ENCODE measurements at places on chromosomes 12 and 14.

- DNase-seq, result no peak
Observed at GRCh38 chr12:9184276-9184675, 23.9 kb downstream of the PZP start.

GRCh38 chr12:64229240-64229639 is 7.1 kb upstream of the KICS2 start:
- DNase-seq, result no peak

DNA sequence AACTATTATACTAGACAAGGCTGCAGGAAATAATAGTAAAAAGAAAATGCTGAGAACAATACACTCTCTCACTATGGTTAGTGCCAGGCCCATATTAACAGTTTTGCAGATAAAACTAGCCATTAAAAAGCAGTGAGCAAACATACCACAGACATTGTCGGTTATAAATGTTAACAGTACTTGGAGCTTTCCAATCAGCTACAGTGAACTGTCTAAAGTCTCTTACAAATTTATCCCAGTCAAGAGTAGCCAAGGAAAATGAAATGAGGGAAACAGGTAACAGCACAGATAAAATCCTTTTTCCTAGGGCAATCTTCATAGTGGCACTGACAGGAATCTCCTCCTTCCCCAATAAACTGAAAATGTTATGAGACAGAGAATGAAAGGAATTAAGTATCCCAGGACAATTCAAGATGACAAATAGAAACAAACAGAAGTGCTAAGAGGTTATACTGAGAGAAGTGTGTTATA is 30.8 kb downstream of the PAWR start:
- DNase-seq, result no peak

GRCh38 chr12:25014961-25015360 is 66.1 kb upstream of the BCAT1 start:
- no peak for DNase-seq

DNA sequence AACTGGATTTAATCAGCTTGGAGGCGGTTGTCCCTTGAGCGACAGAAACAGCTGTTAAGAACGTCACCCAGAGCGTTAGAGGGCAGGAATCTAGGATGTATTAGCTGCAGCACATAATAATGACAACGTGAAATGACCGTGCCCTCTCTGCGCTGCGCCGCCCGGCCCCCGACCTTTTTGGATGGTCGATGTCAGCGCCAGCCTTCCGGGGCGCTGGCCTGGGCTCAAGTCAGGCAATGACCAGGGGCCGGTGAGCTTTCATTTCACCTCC is 427 bp upstream of the TMEM120B start:
- DNase-seq, result peak; percentile 57

DNA sequence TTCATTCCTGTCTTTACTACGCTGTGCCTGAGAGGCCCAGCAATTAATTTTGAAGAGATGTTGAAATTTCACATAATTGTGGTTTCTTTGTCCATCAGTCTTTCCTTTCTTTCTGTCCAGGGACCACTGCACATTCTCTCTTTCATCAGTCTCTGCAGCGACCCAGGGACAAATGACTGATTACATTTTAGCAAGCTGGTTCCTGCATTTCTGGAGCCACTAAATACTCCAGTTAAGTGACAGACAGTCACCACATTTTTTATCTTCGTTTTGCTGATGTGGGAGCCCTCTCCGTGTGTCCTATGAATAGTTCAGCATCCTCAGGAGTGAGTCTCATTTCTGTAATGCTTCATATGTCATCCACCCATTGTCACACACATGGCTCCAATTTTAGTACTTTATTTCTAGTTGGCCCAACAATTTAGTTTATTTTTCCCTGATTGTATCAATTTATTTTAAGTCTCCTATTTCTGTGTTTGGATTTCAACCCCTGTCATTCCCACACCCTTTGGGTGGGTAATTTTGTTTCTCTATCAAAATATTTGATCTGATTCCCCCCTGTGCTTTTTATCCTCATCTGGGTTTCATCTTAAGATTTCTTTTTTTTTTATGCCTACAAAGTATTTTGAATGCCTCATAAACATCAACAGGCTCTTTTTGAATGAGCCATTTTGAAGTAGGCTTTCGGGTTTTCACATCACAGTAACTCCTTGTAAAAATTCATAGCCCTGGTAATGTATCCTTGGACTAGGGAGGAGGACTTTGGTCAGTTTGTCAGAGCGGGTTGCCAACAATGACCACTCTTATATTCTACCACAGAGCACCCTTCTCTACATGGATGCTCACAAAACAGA is 1196.5 kb downstream of the GALC start:
- DNase-seq, result no peak

- DNase-seq, result no peak
Observed at GRCh38 chr14:89465876-89466275, 48.8 kb upstream of the FOXN3 start.

DNA sequence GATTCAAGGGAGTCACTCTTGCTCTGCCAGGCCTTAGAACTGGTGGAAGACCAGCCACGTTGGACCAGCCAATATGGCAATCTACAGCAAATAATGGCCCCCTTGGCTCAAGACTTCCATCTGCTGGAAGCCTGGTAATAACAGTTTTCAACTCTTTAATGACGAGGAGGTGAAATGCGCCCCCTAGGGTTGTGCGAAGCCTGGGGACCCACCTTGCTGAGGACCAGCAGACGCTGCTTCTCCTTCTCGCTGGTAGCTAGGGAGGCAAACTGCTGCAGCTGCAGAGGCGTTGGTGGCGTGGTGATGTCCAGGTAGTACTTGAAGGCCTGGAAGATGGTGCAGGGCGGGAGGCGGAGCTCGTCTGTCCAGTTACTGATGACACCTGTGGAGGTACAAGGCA is 41.5 kb upstream of the FBXO21 start:
- DNase-seq, result no peak

- no peak for DNase-seq
Observed at GRCh38 chr12:3990501-3991280, 117.5 kb upstream of the PARP11 start.

- no peak for DNase-seq
Observed at GRCh38 chr14:39241637-39242036, 7.9 kb downstream of the MIA2 start.

- DNase-seq, result no peak
Observed at GRCh38 chr14:63901434-63902085, 48.8 kb downstream of the SYNE2 start.

DNA sequence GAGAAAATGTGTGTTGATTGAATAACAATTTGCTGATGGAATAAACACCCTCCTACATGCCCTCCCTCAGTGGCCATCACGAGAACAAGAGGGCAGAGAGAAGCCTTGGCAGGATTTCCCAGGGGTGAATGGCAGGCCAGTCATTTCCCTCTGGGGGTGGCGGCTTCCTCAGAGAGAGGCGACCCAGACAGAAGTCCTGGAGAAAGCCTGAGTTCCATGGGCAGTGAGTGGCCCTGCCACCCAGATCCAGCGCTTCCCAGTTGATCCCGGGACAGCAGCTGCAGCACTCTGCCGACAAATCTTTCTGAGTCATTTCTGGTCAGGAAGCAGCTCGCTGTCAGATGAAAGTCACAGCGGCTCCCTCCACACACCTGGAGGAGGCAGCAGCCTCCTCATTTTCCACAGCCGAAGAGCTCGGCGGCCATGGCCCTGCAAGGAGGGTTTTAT is 123.0 kb downstream of the SCARB1 start:
- no peak for DNase-seq

DNA sequence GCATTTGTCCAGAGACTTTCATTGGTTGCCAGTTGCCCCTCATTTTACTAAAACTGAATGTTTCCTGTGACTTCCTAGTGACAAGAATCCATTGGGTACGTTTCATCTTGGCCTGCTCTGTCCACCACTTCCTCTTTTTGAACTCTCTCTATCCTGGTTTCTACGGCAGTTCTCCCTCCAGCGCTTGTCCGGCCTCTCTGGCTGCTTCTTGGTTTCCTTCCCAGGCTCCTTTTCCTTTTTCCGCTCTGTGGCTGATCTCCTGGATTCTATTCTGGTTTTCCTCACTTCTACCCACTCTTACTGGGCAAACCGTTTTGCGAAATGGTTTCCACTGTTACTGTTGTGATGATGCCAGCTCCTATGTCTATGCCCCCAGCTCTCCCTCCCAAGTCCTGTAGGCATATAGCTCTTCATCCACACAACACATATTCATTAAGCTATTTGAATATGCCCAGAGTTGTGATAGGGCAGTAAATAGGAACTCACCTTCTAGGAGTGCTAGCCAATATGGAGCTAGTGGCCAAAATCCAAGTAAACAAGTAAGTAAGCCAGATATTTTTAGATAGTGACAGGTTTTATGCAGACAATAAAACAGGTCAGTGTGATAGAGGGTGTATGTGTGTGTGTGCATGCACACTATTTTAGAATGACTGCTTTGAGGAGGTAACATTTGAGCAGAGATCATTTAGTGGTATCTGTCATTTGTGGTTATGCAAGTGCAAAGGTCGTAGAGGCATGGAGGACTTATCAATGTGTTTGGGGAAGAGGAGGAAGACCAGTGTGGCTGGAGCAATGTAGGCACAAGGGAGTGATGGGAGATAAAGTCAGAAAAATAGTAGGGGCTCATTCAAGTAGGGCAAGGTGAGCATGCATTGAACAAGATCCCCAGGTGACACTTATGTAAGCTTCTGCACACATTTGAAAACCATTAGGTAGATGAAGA is 27.9 kb upstream of the CTDSP2 start:
- no peak for DNase-seq

GRCh38 chr14:70576891-70577290 is 23.6 kb downstream of the MED6 start:
- DNase-seq, result no peak

- DNase-seq, result no peak
Observed at GRCh38 chr12:179131-179884, 34.6 kb downstream of the SLC6A12 start.

DNA sequence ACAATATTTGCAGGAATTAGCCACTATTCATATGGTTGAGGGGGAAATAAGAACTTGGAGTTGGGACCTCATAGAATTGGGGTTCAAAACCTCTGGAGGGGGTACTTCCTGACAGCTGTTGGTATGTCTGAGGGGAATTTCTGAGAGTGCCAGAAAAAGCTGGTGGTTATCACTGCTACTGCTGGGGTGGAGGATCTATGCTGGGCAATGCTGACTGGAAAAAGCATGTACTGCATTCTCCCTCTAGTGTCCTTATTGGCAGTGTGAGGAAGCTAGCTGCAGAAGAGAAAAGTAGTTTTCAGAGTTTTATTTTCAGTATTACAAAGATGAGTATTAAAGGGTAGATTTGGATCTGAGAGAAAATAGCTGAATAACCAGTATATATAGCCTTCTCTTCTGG is 88.8 kb downstream of the FUT8 start:
- DNase-seq, result no peak

GRCh38 chr12:110371408-110372055 is 32.0 kb downstream of the ANAPC7 start:
- DNase-seq, result peak; percentile 76

DNA sequence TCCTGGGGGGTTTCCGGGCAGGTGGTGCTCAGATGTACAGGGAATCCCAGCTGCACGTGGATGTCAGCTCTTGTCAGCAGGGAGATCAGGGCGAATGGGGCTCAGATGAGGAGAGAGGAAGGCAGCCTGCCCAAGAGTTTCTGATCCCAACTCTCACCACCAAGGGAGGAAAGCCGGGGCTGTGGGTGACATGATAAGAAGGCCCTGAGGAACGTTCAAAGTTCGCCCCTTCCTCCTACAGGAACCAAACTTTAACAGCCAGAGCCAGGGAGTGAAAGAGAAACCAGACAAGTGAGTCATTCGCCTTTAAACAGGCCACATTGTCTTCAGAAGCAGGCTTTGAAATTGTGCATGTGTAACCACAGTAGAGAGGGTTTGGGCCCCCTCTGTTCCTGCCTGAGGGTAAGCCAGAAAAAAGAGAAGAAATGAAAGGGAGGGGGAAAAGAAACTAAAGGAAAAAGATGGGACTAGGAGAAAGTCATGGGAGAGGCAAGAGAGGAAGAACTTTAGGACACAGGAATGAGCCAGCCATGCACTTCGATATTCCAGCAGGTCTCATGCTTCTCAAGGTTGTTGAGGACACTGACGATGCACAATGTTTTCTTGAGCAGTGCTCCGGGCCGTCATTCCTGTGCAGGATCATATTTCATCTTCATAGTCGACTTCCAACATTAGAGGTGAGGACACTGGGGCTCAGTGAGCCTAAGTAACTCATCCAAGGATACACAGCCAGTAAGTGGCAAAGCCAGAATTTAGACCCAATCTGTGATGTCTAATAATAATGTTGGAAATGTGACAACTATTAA is 691.4 kb upstream of the TBX3 start:
- DNase-seq, result no peak

DNA sequence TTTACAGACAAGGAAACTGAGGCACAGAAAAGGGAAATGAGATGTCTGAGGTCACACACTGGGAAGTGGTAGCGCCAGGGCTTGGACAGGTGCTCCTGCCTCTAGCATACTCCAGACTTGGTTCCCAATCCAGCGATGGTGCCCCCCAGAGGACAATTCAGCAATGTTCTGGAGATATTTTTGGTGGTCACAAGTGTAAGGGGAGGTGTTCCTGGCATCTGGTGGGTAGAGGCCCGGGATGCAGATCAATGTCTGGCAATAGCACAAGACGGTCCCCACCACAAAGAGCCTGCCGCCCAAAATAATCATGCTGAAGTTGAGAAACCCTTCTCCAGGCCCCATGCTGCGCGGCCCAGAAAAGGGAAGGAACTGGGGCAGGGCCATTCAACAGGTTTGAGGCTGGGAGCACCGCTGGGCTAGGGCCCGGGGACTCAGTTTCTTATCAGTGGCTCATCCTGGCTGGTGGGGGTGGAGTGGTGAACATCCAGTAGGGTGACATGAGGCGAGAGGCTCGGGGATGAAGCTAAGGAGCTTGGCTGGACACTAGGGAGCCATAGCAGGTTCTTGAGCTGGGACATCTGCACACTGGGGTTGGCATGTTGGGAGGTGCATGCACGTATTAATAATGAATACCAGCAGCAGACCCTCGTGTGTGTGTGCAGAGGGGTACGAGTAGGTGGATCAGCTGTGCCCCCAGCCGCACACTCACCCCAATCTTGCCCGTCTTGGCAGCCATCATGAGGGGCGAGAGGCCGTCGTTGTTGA is 35.1 kb downstream of the TRPV4 start:
- no peak for DNase-seq

DNA sequence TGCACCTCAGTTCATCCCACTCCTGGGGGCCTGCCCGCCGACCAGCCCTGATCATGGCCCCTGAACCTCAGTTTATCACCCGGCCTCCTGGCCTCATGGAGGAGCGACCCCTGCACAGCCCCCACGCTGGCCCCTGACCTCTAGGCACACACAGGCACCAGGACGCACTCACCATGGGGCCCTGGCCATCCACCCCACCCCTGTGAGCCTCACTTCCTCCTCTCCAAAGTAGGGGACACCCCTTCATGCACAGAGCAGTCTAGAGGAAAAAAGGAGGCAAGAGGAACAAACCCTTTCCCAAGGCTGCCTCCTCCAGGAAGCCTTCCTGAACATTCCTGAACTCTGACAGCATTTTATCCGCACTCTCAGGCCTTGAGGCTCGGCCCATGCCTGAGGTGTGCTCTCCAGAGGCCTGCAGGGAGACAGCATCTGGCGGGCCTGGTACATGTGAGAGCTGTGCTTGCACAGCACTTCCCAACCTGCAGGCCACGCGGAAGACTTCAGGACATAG is 39.4 kb downstream of the CCNK start:
- DNase-seq, result peak; percentile 33

- DNase-seq, result no peak
Observed at GRCh38 chr12:63846238-63846967, 1.9 kb downstream of the SRGAP1 start.

GRCh38 chr12:120851944-120852343 is 52.2 kb downstream of the SPPL3 start:
- DNase-seq, result no peak

- no peak for DNase-seq
Observed at GRCh38 chr14:65169351-65169750, 67.0 kb upstream of the MAX start.

- DNase-seq, result no peak
Observed at GRCh38 chr14:64279704-64280668, 14.2 kb downstream of the ESR2 start.

- no peak for DNase-seq
Observed at GRCh38 chr14:90512329-90512991, 115.6 kb downstream of the CALM1 start.
